Naive thymus-derived CD8-positive, alpha-beta T cell (primary cell): ENCODE measurements at places on chromosomes 1 and 21.

DNA sequence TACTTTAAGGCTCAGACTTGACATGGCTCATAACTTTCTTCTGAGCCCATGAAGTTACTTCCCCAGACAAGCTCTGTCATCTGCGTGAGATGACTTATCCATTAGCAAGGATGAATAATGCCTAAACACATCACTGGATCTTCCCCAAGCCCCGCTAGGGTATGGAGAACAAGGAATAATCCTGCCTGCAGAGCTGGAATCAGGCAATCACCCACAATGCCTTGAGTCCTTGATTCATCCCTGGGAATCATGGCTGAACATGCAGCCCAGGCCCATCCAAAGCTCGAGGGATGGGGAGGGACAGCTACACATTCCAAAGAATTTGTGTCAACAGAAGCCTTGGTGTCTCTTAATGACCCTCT lies 131.7 kb downstream of the PSMG1 start:
- no peak for DNase-seq

GRCh38 chr21:44991538-44992483 lies 52.0 kb downstream of the SLX9 start:
- no peak for DNase-seq

DNA sequence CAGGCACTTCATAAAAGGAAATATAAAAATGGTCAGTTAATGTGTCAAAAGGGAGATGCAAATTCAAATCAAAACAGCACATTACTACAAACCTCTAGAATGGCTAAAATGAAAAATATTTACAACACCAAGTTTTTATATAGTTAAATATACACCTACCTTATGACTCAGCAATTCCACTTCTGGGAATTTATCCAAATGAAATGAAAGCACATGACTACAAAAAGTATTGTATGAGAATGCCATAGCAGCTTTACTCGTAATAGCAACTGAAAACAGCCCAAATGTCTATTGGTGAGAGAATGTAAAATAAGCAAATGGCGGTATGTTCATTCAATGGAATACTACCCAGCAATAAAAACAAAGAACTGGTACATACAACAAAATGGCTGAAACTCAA lies 175.8 kb upstream of the SPAG17 start:
- DNase-seq: no peak

DNA sequence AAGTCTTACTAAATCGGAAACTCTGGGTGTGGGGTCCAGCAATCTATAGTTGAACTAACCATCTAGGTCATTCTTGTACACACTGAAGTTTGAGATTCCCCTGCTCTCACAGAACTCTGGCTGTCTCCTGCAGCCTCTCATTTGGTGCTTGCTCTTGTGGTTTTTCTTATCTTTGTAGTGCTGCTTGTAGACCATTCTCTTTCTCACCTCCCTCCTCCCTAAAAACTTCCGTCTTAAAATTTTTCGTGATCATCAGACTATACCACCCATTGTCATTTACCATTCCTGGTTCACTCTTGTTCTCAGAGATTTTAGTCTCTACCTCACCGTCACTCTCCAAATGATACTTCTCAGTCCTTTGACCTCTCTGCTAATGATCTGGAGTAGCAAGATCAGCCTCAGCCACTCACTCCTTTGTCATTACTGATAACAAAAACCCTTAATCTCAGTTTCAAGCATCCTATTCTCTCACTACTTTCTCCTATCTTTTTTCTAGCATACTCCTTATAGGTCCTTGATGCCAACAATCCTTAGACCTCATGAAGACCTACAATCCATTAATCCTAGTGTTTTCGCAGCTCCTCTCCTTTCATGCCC lies 13.0 kb upstream of the EPHX4 start:
- DNase-seq: no peak

DNA sequence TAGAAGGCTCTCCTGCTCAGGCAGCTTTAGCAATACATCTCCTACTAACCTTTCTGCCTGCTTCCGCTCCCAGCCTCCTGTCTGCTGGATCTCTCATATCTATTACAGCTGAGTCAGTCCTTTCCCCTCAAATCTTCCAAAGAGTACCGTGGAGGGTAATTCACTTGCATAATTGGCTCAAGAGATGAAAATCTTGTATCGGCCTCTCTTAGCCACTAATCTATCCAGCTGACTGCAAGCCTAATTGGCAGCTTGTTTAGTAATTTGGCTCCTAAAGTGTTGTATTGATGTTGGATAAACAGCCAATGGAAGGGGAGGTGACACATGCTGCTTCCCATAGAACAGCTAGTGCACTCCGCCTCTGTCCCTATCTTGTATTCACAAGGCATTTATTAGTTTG lies 195.7 kb downstream of the GPATCH2 start:
- DNase-seq: no peak

GRCh38 chr1:65554829-65555228 lies 134.4 kb downstream of the LEPR start:
- no peak for DNase-seq

GRCh38 chr1:183638649-183639387 lies 3.2 kb upstream of the ARPC5 start:
- no peak for DNase-seq

- no peak for DNase-seq
Observed at GRCh38 chr1:67749263-67749843, 64.4 kb downstream of the GADD45A start.

DNA sequence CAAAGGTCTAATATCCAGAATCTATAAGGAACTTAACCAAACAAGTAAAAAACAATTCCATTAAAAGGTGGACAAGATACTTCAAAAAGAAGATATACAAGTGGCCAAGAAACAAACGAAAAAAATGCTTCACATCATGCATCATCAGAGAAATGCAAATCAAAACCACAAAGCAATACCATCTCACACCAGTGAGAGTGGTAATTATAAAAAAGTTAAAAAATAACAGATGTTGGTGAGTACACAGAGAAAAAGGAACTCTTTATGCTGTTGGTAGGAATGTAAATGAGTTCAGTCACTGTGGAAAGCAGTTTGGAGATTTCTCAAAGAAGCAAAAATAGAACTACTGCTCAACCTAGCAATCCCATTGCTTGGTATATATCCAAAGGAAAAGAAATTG lies 218.6 kb downstream of the SLC44A5 start:
- DNase-seq: no peak

DNA sequence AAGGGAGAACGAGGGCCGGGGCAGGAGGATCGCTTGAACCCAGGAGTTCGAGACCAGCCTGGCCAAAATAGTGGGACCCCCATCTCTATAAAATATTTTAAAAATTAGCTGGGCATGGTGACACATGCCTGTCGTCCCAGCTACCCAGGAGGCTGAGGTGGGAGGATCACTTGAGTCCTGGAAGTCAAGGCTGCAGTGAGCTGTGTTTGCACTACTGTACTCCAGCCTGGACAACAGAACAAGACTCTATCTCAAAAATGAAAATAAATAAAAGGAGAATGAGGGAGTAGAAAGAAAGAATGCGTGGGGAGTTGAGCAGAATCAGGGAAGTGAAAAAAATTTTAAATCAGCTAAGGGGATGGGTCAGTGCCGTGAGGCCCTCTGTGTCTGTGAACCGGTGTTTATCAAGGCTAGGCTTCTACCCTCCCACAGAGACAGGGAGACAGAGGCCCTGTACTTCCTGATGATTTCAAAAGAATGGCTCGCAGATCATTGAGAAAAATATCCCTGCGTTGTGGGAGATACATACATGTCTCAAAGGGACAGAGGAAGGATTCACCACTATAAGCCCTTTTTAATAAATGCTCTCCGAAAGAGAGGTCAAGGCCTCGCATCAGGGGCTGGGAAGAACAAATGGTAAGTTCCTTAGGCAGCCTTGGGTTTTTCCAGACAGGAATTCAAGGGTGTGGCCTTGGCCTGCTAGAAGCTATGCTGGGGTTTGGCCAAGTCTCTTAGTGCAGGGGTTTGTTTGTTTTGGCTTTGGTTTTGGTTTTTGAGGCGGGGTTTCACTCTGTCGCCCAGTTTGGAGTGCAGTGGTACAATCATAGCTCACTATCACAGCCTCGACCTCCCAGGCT lies 20.7 kb downstream of the IL10RB start:
- no peak for DNase-seq

- no peak for DNase-seq
Observed at GRCh38 chr21:36949171-36950141, 17.0 kb downstream of the HLCS start.

GRCh38 chr1:100430325-100430756 lies 78.0 kb downstream of the CDC14A start:
- DNase-seq: no peak

GRCh38 chr1:89844241-89844807 lies 23.5 kb downstream of the LRRC8D start:
- DNase-seq: no peak

GRCh38 chr1:248596615-248597014 lies 885 bp downstream of the OR2T10 start:
- no peak for DNase-seq

DNA sequence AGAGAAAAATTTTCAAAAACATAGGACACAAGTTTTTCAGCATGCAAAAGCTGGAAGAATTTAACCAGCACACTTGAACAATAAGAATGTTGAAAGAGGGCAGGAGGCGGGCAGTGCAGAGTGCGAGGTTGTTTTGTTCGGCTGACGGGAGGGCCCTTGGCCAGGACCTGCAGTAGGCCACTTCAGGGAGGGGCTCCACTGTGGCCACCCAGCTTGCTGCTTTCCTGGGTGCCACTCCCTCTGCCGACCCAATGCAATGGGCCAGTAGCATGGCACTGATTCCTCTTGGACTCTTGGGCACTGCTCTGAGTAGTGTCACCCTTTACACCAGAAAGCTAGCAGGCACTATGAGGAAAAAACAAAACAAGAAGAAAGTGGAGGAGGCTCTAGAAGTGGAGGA lies 92.9 kb downstream of the SNRPE start:
- DNase-seq: no peak

DNA sequence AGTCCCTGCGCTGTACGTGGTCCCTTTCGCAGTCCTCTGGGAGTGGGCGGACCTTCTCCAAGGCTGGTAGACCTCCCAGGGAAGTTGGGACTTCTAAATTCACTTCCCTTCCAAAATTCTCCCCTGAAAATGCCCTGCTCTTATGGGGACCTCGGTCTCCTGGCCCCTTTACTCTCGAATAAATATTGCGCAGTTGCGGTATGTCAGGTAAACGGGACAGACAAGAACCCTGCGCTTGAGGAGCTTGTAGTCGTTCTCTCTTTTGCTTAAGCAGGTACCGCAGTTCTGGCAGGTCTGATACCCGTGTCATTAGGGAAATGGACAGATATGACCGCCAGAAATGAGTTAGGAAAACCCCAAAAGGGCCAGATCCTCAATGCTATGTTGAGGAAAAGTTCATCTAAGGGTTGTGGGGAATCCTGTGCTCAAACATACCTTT lies 561 bp downstream of the KIF2C start:
- DNase-seq: no peak

DNA sequence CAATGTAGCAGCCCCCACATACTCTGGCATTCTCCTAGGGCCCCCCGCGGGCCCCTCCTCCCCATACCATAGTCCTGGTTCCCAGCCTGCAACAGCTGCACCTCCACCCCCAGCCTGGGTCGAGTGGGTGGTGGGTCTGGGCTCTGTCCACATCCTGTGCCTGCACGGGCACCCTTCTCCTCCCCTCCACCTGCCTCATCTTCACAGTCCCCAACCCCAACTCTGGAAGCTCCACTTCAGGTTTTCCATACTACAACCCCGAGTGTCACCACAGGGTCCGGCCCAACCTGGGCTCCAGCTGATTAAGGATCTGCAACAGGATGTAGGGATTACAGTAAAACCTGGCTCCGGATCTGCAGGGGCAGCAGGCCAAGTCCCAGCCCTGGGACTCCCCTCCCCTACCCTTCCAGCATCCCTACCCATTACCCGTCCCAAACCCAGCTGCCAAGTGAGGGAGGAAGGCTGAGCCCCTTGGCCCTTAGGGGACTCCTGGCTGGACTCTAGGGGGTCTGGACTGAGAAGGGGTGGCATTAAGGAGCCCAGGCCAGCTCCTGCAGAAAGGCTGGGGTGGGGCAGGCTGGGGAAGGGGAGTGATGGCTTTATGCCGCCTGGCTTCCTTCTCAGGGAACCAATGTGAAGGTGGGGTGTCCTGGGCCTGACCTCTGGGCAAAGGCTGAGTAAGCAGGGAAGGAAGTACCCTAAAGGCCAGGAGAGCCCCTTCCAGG lies 116.8 kb downstream of the CASZ1 start:
- no peak for DNase-seq

- no peak for DNase-seq
Observed at GRCh38 chr1:218459878-218460711, 115.0 kb downstream of the TGFB2 start.

DNA sequence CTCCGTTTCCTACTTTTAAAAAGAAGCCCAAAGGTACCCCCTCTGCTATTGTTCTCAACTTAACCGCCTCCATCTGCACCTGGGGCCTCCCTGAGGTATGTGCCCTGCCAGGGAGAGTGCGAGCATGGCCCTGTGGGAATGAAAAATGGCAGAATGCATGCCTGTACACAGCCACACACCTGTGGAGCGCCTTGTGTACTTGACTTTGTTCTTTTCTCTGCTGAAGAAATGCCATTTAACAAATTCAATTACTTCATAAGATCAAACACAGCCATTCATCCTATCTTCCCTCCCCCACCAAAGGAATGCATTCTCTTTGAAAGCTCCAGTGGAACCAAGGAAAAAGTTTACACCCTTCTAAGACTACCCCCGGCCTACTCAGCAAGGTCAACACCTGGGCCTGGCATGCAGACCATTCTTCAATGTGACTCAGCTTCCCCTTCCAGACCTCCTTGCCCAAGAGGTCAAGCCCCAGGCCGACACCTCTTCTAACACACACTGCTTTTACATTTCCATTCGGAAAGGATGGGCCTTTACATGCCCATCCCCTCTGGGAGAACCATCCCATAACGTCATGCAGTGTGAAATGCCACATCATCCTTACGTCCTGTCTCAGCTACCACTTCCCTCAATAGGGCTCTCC lies 123.7 kb downstream of the SMYD2 start:
- no peak for DNase-seq

DNA sequence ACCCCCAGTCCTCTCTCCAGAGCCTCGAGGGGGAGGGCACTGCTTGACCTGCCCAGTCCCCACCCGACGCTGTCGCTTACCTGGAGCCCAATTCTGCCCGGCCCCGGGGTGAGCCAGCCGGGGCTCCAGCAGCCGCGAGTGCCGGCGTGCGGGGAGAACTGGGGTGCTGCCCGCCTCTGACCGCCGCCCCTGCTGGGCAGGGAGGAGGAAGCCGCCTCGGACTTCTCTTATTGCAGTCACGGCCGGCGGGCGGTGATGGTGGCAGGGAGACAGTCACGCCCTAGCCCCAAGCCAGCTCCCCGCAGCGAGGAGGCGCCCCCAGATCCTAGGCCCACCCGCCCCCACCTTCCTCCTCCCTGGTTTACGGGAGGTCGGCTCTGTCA lies at the start of gene FGR:
TSS of gene FGR (minus strand) at position 201 of the 383 bp plus-strand sequence. CDS start 11,269 bp downstream, outside the sequence.
- no peak for DNase-seq

GRCh38 chr21:42026082-42026435 lies 15.9 kb upstream of the ZBTB21 start:
- no peak for DNase-seq
